Activated CD4-positive, CD25-positive, alpha-beta regulatory T cell treated with anti-CD3 and anti-CD28 coated beads, Interleukin-2, amount 50 U/mL, for 24 hours (primary cell): ENCODE measurements at places on chromosomes 13 and 19.

- ATAC-seq, result peak; percentile 35
Observed at GRCh38 chr19:44748426-44749254, at the start of gene BCL3. TSS of gene BCL3 (plus strand) at chr19:44748708. CDS start at chr19:44748791, 83 bp downstream.

- no peak for ATAC-seq
Observed at GRCh38 chr13:73631411-73631810, 502.8 kb downstream of the KLF12 start.

- ATAC-seq, result no peak
Observed at GRCh38 chr13:65497265-65497664, 1732.9 kb downstream of the PCDH9 start.

GRCh38 chr19:10543059-10543419, 665 bp upstream of the ATG4D start:
- ATAC-seq, result no peak

- no peak for ATAC-seq
Observed at GRCh38 chr19:6685962-6686627, 16.1 kb upstream of the TNFSF14 start.

- ATAC-seq, result peak; percentile 8
Observed at GRCh38 chr13:26221399-26221720, 754 bp downstream of the RNF6 start.

- no peak for ATAC-seq
Observed at GRCh38 chr13:113671066-113672001, 4.3 kb downstream of the GRK1 start.

DNA sequence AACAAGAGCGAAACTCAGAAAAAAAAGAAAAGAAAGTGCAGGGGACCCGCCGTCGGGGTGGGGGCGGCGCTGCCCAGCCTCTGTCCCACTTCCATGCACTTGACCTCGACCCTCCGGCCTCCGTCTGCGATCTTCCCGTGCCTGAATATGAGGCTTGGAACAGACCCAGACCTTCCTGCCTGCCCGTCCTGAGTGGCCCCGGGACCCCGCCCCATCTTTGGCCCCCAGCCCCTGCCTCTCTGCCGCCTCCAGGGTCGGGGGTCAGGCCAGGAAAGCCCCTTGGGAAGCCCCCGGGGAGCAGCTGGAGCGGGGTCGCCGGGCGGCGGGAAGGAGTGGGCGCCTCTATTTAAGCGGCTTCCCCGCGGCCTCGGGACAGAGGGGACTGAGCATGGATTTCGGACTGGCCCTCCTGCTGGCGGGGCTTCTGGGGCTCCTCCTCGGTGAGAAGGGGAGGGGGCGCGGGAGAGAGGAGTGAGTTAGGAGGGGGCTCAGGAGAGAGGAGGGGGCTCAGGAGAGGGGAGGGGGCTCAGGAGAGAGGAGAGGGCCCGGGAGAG, at the start of gene MADCAM1:
TSS of gene MADCAM1 (plus strand) at position 375 of the 554 bp plus-strand sequence. CDS start at position 389, 14 bp downstream.
- no peak for ATAC-seq

DNA sequence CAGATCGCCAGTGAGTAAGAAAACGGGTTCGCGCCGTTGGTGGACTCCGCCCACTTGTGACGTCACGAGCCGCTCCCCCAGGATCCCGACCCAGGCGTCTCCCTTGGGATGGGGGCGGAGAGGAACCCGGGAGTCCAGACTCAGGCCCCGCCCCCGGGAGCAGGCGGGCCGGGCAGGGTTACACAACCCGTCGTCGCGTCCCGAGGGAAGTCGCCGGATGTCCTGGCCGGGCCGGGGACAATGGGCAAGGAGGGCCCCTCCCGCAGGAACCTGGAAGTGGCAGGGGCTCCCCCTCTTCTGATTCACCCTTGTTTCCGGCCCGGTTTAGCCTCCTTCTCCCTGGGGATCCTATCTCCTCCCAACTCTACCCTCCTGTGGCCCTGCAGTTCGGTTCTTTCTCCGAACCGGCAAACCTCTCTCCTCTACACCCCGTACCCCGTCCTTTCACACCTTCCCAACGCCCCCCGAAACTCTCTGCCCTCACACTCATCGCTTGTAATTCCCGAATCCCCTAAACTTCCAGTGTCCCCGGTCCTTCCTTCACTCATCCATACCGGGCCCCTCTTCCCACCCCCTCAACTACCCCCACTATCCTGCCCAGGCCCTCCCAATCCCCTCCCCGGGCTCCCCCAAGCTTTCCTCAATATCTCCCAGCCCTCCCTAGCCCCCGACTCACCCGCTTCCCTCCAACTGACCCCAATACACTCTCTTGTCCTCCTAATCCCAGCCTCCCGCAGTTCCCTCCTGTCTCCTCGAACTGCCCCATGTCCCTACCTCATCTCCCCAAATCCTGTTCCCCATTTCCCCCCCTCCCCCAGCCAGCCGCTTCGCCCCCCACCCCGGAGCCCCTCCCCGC, 20.0 kb upstream of the ERCC1 start:
- ATAC-seq, result no peak

GRCh38 chr19:51735759-51736449, 12.1 kb upstream of the HAS1 start:
- no peak for ATAC-seq

- ATAC-seq, result no peak
Observed at GRCh38 chr19:56837492-56838023, 3.0 kb downstream of the PEG3 start.

GRCh38 chr19:37654118-37654517, 1.1 kb downstream of the ZFP30 start:
- ATAC-seq, result no peak

- no peak for ATAC-seq
Observed at GRCh38 chr13:96958286-96958891, 35.9 kb downstream of the OXGR1 start.

GRCh38 chr19:23762548-23762883, 3.8 kb upstream of the ZNF681 start:
- ATAC-seq, result no peak

- no peak for ATAC-seq
Observed at GRCh38 chr13:65784088-65784816, 1445.9 kb downstream of the PCDH9 start.

DNA sequence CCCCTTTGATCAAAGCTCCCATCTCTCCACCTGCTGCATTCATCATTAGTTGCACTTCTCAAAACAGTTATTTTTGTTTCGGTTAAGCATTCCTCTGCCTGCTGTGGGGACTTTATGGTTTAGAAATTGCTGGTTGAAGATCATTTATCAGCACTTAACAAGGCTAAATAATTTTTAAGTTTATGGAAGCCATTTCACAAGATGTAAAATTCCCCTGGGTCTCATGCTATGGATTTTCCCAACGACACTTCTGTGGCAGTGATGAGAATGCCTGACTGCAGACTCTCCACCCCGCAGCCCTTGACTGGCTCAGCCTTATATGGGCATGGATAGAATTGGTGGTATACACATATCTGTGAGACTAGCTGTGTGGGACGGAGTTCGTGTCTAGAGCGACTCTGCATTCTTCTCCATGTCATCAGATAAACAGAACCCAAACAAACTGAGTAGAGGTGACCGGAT, 52.8 kb downstream of the COL4A2 start:
- ATAC-seq, result no peak

- no peak for ATAC-seq
Observed at GRCh38 chr13:35953537-35954206, 177.5 kb downstream of the DCLK1 start.

DNA sequence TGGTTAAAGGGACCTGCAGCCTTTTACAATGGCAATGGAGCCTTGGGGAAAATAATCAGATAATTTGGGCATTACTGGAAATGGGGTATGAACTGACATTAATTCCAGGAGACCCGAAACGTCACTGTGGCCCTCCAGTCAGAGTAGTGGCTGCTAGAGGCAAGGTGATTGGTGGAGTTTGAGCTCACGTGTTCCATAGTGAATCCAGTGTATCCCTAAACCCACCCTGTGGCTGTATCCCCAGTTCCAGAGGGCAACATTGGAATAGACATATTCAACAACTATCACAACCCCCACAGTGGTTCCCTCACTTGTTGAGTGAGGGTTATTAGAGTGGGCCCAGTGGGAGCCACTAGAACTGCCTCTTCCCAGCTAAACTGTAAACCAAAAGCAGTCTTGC, 3.3 kb upstream of the LILRA2 start:
- no peak for ATAC-seq

DNA sequence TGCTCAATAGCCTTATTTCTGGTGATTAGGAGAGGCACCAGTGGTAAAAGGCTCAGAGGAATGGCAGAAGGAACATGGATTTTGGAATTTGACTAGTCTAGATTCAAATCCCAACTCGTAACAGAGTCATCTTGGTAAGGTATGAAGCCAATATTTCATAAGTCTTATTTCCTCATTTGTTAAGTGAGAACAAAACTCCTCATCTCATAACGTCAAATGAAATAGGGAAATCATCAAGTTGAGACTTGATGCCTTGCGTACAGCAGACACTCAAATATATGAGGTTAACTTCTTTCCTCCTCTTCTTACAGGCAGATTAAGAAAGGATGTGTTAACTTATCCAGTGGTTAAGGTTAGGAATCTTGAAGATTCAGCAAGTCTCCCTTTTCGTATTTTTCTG, 189.2 kb downstream of the DLEU7 start:
- ATAC-seq, result no peak

- peak; percentile 69 for ATAC-seq
Observed at GRCh38 chr19:38394488-38394887, 6.0 kb downstream of the SPRED3 start.

DNA sequence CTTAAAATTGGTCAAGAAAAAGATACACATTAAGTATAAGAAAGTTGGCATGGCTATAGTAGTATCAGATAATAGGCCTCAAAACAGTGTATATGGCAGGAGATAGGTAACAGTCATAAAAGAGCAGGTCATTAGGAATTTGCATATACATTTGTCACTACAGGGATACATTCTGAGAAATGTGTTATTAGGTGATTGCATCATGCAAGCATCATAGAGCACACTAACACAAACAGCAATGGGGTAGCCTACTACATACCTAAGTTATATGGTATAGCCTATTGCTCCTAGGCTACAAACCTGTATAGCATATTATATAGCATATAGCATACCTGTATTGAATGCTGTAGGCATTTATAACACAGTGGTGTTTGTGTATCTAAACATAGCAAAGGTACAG, 6.2 kb upstream of the ZNF529 start:
- ATAC-seq, result no peak

DNA sequence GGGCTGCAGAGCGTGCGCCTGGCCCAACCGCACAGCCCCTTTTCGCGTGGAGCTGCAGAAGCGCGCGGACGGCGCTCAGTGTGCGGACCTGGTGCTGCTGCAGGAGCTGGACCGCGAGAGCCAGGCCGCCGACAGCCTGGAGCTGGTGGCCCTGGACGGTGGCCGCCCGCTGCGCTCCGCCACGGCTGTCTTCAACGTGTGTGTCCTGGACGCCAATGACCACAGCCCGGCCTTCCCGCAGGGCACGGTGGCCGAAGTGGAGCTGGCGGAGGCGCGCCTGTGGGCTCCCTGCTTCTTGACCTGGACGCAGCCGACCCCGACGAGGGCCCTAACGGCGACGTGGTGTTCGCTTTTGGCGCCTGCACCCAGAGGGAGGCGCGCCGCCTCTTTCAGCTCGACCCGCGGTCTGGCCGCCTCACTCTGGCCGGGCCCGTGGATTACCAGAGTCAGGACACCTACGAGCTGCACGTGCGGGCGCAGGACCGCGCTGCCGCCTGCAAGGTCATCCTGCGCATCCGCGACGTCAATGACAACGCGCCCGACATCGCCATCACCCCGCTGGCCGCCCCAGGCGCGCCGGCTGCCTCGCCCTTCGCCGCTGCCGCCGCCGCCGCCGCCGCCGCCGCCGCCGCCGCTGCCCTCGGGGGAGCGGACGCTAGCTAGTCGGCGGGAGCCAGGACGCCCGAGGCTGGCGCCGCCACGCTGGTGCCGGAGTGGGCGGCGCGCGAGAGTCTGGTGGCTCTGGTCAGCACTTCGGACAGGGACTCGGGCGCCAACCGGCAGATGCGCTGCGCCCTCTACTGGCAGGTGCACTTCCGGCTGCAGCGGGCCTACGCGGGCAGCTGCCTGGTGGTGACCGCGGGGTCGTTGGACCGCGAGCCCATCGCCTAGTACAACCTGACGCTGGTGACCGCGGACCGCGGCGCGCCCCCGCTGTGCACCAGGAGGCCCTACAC, 172.2 kb downstream of the OLFM4 start:
- no peak for ATAC-seq

GRCh38 chr13:109790942-109791605, 4.7 kb upstream of the IRS2 start:
- ATAC-seq, result no peak

DNA sequence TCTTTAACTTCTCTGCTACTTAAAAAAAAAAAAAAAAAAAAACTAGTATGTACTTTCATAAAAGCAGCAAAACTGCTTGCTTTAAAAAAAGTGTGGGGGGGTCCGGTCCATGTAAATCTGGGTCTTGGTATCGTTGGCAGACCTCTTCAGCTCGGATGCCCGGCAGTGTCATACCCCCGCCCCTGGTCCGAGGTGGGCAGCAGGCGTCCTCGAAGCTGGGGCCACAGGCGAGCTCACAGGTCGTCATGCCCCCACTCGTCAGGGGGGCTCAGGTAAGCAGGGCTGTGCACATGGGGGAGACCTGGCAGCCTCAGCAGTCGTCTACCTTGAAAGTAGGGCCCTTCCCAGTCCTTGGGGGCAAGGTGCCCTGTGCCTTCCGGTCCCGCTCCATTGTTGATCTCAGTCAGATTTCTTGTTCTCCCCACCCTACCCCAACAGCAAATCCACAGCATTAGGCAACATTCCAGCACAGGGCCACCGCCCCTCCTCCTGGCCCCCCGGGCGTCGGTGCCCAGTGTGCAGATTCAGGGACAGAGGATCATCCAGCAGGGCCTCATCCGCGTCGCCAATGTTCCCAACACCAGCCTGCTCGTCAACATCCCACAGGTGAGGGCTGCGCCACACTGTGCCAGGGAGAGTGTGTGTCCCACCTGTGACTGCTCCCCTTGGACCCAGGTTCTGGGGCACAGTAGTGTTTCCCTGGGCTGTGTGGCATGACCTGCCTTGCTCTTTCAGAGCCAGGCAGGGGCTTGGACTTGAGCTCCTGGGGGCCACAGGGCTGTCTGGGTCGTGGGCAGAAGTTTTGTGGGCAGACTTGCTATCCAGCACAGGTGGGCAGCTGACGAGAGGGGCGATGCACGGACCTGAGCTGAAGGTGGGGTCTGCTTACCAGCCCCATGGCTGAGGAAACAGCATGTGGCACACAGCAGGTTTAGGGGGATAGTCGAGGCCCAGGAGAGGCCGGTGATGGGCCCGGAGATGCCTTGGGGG, 19.4 kb downstream of the TSSK6 start:
- no peak for ATAC-seq

GRCh38 chr19:21568816-21569493, 63.6 kb downstream of the ZNF429 start:
- peak; percentile 97 for ATAC-seq

GRCh38 chr13:26909477-26909876, 148.9 kb upstream of the GPR12 start:
- ATAC-seq, result no peak

DNA sequence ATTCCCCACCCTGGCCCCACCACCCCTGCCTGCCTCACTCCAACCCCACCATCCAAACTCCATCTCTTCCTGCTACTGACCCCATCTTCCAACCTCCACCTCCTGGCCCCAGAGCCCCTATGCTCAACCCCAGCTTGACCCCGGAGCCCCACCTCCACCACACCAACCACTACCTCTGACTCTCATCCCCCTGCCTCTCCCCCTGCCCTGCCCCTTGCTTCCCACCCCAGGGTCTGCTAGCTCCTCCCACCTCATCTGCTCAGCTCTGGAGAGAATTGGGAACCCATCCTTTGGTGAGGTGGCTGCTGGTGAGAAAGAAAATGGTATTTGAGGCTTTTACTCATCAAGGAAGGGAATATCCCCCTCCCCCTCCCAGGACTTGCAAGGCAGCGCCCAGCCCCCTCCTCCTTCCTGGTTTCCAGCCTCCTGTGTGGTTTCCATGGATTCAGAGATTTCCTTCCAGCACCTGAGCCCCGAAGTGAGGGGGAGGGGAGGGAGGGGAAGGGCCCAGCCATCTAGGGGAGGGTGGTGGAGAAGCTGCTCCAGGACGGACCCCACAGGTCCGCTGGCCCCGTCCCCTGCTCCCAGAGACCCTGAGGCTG, 11.4 kb upstream of the PEPD start:
- ATAC-seq, result no peak

- ATAC-seq, result no peak
Observed at GRCh38 chr19:1522838-1523237, 1.0 kb upstream of the PLK5 start.
